ENCODE measurements at places on chromosomes 5 and 9.

DNA sequence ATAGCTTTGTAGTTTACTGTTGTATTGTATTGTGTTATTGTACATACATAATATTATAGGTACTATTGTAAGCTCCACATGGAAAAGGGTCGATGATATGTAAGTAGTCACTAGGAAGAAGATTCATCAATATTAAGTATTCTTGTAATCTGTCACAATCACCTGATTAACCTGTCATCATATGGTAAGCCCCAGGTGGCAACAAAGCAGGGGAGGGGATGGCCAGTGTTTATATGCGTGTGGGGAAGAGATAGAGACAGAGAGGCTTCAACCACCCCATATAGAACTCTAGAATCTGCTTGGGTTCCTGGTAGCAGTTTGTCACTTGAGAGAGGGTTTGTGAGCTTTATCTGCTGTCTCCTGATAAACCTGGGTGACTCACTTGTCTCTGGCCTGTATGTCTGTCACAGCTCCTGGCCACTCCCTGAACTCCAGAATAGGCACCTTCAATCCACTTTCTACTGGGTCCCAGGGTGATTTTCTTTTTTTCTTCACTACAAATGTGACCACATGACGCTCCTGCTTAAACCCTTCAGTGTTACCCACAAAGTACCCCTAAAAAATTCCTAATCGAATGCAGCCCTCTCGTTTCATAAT is 48.9 kb upstream of the CPEB4 start:
- DNase-seq = no peak

GRCh38 chr9:76049341-76049740 is 158.9 kb downstream of the PCSK5 start:
- DNase-seq = no peak

- DNase-seq = no peak
These were observed 29.5 kb downstream of the SURF6 start for GRCh38 chr9:133306242-133307204.

GRCh38 chr9:106383072-106383471 is 479.9 kb upstream of the ZNF462 start:
- no peak for DNase-seq

DNA sequence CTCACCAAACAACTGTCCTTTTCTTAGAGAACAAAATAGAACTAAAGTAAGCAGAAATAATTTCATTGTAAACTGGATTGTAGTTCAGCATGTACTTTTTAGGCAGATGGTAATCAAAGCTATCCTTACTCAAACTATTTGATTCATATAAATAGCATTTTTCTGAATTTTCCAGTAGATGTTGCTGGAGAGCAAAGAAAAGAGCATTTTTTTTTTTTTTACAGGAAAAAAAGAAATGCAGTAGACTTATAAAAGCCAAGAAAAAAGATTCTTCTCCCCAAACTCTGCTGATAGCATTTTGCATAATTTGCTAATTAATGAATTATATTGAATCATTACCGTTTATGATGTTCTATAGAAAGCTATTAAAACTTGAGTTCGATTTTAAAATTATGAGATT is 715.3 kb upstream of the WWC1 start:
- no peak for DNase-seq

- no peak for DNase-seq
These were observed 158.0 kb upstream of the RETREG1 start for GRCh38 chr5:16774806-16775205.

DNA sequence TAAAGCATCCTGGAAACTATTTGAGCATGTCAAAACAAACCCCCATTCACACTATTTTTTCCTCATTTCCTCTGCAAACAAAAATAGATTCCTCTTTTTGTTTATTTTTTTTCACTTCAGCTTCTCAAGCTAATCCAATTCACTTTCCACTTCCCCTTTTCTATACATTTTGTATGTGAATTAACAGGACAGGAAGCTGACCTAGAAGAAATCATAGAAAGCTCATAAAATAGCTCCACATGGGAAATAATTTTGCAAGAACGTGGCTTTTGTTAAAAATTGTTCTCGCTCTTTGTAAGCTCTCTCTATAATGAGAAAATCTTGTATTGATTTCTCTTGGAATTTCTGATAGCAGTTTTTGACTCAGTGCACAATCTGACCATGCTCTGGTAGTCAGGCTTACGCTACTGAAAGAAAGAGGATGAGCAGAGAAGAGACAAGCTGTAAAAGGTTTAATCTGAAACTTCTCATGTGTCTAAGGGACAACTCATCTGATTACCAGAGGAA is 215.8 kb downstream of the ADAMTS12 start:
- no peak for DNase-seq

DNA sequence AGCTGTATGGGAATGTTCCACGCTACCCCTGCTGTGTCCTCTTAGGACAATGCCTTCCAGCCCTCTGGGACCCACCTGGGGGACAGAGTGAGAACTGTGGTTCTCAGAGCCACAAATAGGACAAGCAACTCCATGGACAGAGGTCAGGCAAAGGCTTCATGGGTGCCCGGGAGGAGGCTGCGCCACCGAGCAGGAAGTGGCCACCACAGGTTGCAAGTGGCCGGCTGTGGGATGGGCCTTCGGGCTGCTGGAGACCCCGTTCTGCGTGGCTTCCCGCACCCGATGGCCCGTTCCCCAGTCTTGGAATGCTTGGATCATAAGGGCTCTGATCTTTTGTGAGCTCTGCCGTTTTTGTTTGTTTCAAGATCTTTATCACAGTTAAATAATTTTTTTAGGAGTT is 118.8 kb downstream of the BOD1 start:
- DNase-seq = no peak

DNA sequence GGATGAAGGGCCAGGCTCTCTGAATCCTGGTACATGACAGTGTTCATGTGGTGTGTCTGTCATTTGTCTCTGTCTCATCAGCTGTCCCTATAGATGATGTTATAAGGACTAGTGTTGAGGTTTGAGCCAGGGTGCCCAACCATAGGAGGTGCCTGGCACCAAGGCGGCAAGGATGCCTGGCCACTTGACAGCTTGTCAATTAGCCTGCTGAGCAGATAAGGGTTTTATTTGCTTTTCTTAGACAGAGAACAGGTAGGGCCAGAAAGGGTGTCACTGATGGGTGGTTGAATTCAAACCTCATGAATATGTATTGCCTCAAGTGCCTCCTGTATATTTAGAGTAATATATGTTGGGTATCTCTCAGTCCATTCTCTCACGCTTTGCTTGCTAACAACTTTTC is 30.1 kb upstream of the AUH start:
- no peak for DNase-seq

- DNase-seq = no peak
These were observed 107.7 kb downstream of the TENT4A start for GRCh38 chr5:6820851-6821479.

DNA sequence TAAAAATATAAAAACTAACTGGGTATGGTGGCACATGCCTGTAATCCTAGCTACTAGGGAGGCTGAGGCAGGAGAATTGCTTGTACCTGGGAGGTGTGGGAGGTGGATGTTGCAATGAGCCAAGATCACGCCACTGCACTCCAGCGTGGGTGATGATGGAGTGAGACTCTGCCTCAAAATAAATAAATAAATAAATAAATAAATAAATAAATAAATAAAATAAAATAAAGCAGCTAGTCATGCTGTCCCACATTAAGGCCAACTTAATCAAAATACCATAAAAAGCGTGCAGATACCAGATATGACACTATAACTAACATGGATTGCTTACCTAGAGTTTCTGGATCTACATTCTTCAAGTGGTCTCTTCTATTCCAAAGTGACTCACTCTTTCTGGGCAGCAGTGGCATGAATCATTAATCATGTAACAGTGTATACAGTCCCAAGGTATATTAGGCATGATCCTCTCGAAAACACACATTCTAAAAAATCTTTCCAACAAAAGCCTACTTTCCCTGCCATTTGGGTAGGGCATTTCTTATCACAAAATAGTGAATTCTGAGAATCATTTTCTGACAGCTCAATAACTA is 187.1 kb downstream of the ELAVL2 start:
- DNase-seq = no peak

DNA sequence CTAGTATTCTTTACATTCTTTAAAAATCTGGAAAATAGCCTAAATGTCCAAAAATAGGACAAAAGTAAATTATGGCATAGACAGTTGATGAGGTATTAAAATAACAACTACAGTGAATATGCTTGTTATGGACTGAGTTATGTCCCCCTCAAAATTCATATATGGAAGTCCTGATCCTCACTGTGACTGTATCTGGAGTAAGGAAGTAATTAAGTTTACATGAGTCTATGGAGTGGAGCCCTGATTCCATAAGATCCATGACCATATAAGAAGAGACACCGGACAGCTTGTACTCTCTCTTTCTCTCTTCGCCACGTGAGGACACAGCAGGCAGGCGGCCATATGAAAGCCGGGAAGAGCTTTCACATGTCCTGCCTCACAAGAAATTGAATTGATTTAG is 28.6 kb upstream of the C5orf58 start:
- DNase-seq = no peak

GRCh38 chr9:31153250-31153840 is 1231.1 kb upstream of the ACO1 start:
- DNase-seq = no peak

- DNase-seq = no peak
These were observed 15.9 kb downstream of the TCF7 start for GRCh38 chr5:134130239-134130945.

DNA sequence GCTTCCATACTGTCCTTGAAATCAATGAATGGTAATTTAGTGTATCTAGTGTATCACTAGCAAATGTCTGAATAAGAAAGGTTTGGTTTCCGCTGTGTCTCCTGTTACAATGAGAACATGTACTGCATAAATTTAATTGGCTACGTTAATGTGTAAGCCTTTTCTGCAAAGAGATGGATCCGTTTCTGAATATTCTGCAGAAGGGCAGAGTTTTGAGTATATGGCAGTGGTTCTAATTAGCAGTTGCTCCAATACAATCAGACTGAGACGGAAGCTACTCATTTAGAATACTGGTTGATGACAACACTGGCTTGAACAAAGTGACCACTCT is 555 bp upstream of the PCDHGC4 start:
- DNase-seq = no peak

- no peak for DNase-seq
These were observed 101.9 kb downstream of the NLN start for GRCh38 chr5:65823845-65824445.

Data from epithelial cell of prostate (primary cell).